ENCODE measurements at places on chromosomes 5 and 9. TPM values are rescaled to one million over a fixed set of nuclear protein-coding genes. Genes with fewer than 3 reads are reported as not detected.

PCDHGA3 gene
- 8.5 TPM for total RNA-seq

ABCA1 gene
- 59.2 TPM for total RNA-seq

LECT2 gene
- not detected for total RNA-seq

BTNL9 gene
- 24.9 TPM for total RNA-seq

DNA sequence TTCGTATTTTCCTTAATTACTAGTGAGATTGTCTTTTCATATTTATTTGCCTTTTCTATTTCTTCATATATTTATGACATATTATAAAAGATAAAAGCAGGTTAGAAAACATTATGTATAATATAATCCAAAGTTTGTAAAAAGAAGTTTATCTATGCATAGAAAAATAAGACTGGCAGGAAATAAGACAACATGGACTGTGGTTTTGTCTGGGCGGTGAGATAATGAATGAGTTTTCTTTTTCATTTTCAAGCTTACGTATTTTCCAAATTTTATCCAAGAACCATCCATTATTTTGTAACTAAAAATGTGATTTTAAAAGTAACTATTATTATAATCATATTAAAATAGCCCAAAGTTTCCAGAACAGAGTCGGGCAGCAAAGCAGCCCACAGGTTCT is 109.8 kb upstream of the MVB12B start:
- DNase-seq, result no peak

GRCh38 chr9:130320723-130321481 is 55.3 kb downstream of the HMCN2 start:
- no peak for DNase-seq

DNA sequence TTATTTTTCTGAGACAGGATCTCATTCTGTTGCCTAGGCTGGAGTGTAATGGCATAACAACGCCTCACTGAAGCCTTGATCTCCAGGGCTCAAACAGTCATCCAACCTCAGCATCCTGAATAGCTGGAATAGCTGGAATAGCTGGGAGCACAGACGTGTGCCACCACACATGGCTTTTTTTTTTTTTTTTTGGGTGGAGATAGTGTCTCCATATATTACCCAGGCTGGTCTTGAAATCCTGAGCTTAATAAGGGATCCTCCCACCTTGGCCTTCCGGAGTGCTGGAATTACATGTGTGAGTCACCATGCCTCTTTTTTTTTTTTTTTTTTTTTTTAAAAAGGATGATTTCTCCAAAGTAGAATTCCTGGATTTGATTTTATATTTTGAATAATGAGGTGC is 60.7 kb downstream of the NSD1 start:
- no peak for DNase-seq

- DNase-seq, result no peak
Measured at GRCh38 chr5:160363211-160363610, 7.2 kb downstream of the C1QTNF2 start.

- peak; percentile 94 for DNase-seq
Measured at GRCh38 chr9:121725008-121725775, 73.8 kb downstream of the DAB2IP start.

- DNase-seq, result no peak
Measured at GRCh38 chr9:23741351-23741750, 84.7 kb downstream of the ELAVL2 start.

DNA sequence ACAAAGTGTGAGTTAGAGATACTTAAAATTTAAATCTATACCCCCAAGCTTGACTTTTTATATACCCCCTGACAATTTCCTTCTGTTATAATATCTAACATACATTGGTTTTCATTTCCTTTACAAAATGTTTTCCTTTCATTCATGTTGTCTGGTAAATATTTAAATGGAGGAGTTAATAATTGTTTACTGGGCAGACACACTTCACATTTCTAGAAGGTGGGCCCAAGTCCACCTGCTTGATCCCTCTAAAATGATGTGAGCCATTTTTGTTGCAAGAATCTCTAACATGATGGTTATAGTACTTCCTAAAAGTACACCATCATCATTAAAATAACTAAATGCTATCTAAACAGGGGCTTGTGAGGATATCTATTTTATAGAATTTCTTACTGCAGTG is 155.9 kb downstream of the FAM174A start:
- DNase-seq, result no peak

GRCh38 chr9:98101416-98101815 is 17.6 kb downstream of the TRIM14 start:
- DNase-seq, result no peak

- DNase-seq, result no peak
Measured at GRCh38 chr9:24071716-24072115, 245.7 kb upstream of the ELAVL2 start.

DNA sequence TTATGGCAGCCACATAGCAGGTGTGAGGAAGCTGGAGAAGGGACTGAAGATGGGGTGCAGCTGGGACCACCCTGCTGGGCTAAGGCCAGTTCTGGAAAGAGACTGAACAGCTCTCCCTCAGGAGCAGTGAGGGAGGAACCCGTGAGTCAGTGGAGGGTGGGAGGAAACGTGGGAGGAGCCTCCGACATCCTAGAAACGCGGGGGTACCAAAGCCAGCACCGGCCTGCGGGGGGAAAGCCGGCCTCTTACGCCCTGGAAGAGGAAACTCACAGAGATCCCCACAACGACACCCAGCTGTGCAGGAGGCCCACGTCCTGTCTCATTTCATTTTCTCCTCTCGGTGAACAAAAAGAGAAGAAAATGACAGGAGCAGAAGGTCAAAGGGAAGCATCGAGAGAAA is 185.8 kb upstream of the IRX4 start:
- DNase-seq, result no peak

GRCh38 chr5:38384396-38384795 is 126.0 kb downstream of the EGFLAM start:
- no peak for DNase-seq

DNA sequence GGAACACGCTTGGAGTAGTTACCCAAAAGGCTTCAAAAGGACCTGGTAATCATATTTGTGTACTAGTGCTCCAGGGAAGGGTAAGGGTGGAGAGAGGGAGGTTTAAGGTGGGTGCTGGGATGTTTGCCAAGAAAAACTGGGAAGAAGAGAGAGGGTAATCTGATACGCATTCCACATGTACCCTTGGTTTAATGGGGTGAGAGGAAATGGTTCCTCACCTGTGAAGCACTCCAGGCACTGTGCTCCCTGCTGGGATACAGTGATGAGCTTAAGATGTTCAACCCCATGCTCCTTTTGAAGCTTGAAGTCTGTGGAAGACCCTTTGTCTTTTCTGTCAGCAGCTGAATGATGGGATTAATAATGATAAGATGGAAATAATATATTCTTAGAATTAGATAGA is 98.4 kb downstream of the COX7C start:
- DNase-seq, result no peak

GRCh38 chr9:81619353-81620001 is 69.9 kb downstream of the TLE1 start:
- no peak for DNase-seq

DNA sequence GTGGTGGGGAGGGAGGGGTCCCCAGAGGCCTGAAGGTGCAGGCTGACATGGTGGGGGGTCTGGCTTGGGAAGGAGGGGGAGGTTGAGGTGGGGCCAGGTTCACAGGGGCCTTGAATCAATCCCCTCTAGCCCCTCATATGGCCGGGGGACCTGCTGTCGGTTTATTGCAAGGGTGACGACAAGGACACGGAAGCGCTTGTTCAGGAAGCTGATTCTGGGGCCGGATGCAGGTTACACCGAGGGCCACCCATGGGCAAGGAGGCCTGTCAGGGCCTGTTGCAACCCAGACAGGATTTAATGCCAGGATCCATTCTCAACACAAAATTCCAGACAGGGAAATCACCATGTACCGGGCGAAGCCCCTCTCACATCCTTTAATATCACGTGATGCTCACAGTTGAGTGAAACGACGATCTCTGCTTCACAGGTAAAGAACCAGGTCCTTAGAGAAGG is 41.6 kb upstream of the SYNPO start:
- no peak for DNase-seq
